ENCODE measurements at places on chromosomes 6 and 20.

GRCh38 chr6:161128680-161129196, 137.2 kb downstream of the MAP3K4 start:
- peak; percentile 56 for ATAC-seq

DNA sequence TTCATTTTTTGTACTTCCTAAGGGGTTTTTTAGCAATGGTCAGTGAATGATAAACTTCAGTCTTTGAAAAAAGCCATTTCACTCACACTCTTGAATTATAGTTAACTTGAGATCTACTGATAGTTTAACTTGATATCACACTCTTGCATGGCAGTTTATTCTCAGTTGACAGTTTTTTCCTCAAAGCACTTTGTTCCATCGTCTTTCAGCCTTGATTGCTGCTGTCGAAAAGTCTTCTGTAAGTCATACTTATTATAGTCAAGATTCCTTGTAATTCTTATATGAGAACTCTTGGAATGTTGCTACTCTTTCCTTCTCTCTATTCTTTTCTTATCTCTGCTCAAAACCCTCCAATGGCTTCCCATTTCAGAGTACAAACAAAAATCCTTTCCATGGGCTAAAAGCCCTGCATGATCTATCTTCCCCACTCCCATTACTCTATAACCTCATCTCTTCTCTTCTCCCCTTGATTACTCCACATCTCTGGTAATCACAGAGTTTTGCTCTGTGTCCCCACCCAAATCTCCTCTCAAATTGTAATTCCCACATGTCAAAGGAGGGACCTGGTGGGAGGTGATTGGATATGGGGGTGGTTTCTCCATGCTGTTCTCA, 31.2 kb downstream of the ZHX3 start:
- ATAC-seq = no peak

GRCh38 chr6:108117427-108118358, 43.2 kb upstream of the OSTM1 start:
- peak; percentile 48 for ATAC-seq

GRCh38 chr20:3794701-3795420, 1.2 kb upstream of the CDC25B start:
- ATAC-seq = no peak

DNA sequence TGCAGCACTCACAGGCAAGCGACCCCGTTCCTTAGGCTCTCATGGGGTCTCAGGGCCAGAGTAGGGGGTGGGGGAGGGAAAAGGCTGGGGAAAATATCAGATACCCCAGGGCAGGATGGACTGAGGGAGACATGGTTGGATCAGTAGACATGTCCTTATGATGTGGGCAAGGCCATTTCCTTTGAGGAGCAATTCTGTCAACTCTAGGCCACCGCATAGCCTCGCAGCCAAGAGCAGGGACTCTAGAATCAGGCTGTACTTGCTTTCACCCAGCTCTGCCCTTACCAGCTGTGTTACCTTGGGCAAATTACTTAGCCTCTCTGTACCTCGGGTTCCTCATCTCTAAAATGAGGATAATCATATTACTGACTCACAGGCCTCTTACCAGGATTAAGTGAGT, 2.2 kb upstream of the MAPK13 start:
- no peak for ATAC-seq

GRCh38 chr6:150238336-150238741, 95.5 kb downstream of the PPP1R14C start:
- no peak for ATAC-seq

DNA sequence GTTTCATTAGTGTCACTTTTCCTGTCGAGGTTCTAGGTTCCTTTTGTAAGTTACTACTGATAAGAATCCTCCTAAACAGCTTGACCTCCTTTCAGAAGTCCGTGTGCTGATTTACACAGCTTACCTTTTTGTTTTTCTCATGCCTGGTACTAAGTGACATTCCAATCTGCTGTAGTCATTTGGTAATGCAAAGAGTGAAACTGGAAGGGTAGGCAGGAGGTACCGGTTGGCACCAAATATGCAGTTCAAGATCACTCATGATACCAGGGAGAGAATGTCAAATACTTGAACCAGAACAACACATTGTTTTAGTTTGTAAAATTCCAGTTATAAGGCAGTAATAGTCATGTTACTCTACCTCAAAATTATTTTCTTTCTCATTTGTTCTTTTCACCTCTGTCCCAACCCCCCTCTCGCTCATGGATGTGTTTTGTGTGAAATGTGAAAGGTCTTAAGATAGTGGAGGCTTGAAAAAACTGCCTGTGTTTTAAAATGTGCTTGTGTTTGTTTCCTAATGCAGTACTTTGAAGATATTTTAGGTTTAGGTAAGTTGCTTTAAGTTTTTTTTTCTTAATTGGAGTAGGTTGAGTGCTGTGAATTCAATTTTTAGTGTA, 23.2 kb downstream of the AFDN start:
- ATAC-seq = no peak

DNA sequence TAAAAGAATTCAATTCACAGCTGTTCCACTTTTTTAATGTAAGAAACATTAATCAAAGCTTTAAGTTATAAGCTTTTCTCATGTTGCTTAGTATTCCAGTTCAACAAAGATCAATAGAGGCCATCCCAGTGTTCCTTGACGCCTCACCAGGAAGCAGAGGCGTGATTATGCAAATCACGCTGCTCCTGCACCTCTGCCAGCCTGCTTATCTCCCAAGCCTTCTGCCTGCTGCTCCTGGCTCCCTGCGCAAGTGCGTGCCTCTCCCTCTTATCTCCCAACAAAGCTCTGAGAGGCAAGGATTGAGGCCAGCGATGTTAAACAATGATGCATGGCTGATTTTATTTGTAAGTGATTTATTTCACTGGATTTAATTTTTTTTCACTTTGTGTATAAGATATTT, 42.8 kb downstream of the INSM1 start:
- ATAC-seq = no peak

DNA sequence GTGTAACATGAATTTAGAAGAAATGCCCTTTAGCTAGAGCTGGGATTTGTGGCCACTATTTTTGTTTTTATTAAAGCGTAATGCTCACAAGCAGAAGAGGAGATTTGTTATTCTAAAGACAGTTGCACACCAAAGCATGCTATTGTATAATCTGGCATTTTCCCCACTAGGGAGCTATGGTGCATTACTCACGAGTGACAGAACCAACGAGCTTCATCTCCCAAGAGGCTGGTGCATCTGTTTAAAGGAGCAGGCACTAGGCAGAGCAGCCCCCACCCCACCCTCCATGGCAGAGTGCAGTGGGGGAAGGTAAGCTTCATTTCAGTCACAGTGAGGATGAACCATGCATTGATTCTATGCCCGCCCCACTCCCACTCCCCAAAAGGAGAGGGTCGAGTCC, 287.3 kb upstream of the TSHZ2 start:
- ATAC-seq = no peak
